ENCODE measurements at places on chromosomes 2 and 18. TPM values are rescaled to one million over a fixed set of nuclear protein-coding genes. Genes with fewer than 3 reads are reported as not detected.

GRCh38 chr2:11682590-11682915 lies 12.6 kb upstream of the NTSR2 start:
- H3K27ac ChIP-seq, result no peak overlapping the region
- no peak for DNase-seq
- H3K27me3 ChIP-seq, result no peaks in the 10 kb centered on the region
- no peaks in the 10 kb centered on the region for H3K36me3 ChIP-seq
- no peak overlapping the region for H3K4me3 ChIP-seq
- peaks cover 15% of the 10 kb centered on the region for H3K4me1 ChIP-seq

DNA sequence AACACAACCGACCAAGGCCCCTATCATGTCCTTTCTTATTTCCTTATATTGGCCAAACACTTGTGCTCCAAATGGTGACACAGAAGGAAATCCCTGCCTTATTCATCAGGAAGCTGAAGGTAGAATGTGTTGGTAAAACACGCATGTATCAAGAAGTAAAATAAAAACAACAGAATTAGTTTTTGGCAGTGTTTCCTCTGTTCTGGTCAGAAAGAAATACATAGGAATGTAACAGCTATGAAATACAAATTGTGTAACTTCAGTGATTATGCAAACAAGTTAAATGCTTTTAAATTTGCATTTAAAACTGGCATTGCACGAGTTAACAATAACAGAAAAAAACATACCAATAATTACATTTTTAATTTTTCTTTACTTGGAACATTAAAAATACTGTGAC lies 19.3 kb downstream of the ST6GAL2 start:
- no peak overlapping the region for H3K4me3 ChIP-seq
- H3K27ac ChIP-seq, result no peak overlapping the region
- H3K27me3 ChIP-seq, result no peaks in the 10 kb centered on the region
- DNase-seq, result no peak
- H3K4me1 ChIP-seq, result no peaks in the 10 kb centered on the region

MTIF2 gene
- 29.9 TPM for total RNA-seq

- no peak overlapping the region for H3K27ac ChIP-seq
- H3K36me3 ChIP-seq, result peaks cover 46% of the 10 kb centered on the region
- no peak for DNase-seq
- H3K4me1 ChIP-seq, result peaks cover 8% of the 10 kb centered on the region
- H3K4me3 ChIP-seq, result no peak overlapping the region
- H3K27me3 ChIP-seq, result no peaks in the 10 kb centered on the region
These were observed 2.9 kb downstream of the TEX261 start for GRCh38 chr2:70991742-70992141.

GRCh38 chr18:24138789-24139616 lies at the start of gene CABYR:
Gene CABYR (plus strand): TSS chr18:24139062. CDS start chr18:24143115, 4,053 bp downstream.
- no peaks in the 10 kb centered on the region for H3K27me3 ChIP-seq
- H3K36me3 ChIP-seq, result no peaks in the 10 kb centered on the region
- peak; percentile 89 for DNase-seq
- H3K27ac ChIP-seq, result peak within 1 kb of the TSS; percentile 88
- no peak within 1 kb of the TSS for H3K4me3 ChIP-seq

- no peaks in the 10 kb centered on the region for H3K4me1 ChIP-seq
- H3K4me3 ChIP-seq, result no peak overlapping the region
- no peak for DNase-seq
These were observed 390.1 kb upstream of the ST6GAL2 start for GRCh38 chr2:107276034-107276433.

DNA sequence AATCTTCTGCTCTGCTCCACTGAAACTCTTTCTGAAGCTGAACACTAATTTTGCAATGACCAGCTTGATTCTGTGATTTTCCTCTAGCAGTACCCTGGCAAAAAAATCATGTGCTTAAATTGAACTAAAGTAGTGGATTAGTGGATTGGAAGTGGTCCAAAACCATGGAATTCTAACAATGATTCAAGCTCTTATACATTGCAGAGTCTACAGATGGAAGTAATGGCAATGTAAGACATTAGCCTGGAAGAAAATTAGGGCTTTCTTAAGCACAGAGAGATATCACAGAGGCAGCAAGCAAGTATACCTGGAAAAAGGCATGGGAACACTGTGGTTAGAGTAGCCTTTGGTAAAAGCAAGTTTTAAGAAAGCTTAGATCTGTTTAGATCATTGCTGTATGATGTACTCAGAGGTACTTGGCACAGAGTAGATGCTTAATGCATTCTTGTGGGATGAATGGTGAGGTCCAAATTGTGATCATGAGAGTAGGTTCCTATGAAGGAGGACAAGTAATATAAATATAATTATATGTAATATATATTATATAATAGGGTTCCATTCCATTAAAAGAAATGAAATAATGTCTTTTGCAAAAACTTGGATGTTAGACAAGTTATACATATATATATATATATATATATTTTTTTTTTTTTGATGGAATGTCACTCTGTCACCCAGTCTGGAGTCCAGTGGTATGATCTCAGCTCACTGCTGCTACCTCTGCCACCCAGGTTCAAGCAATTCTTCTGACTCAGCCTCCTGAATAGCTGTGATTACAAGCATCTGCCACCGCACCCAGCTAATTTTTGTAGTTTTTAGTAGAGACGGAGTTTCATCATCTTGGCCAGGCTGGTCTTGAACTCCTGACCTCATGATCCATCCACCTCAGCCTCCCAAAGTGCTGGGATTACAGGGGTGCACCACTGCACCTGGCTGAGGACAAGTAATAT lies 172.2 kb upstream of the SCN7A start:
- H3K27ac ChIP-seq, result no peak overlapping the region
- H3K4me1 ChIP-seq, result no peaks in the 10 kb centered on the region
- H3K27me3 ChIP-seq, result no peaks in the 10 kb centered on the region
- no peak overlapping the region for H3K4me3 ChIP-seq

DNA sequence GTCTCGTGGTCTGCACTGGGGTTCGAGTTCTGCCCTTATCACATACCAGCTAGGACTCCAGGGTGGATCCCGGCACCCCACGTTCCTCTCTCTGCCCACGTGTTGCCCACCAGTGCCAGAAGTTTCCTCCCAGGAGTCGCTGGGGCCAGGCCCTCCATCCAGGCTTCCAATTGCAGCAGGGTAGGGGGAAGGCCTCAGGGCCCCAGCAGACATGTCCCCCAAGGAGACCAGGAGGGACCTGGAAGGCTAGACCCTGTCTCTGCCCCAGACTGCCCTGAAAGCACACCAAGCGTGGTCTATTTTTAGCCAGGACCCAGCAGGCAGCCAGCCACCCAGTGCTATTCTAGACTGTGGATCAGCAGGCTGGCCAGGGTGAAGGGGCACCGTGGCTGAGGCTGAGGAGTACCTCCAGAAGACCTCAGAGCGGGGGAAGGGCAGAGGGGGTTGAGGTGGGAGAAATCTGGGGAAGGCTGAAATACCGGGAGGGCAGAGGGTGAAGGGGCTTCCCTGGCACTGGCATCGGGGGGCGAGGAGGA lies 18.8 kb upstream of the TNS1 start:
- no peaks in the 10 kb centered on the region for H3K4me1 ChIP-seq
- no peak overlapping the region for H3K27ac ChIP-seq
- DNase-seq, result no peak
- H3K4me3 ChIP-seq, result no peak overlapping the region
- no peaks in the 10 kb centered on the region for H3K27me3 ChIP-seq

DNA sequence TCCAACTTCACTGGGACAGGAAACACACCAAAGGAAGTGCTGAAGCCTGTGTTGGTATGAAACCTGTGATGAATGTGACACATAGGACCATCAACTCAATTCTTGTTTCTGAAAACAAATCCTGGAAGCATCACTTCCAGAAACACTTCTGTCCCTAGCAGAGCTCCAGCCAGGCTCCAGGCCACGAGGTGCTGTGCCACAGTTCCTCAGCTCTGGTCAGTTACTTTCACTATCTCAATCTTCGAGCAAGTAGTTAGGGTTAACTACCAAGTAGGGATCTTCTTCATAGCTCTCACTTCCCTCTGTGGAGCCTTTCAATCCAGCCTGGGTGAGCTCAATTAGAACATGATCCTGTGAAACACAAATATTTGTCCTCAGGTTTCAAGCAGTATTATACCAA lies 3.6 kb upstream of the LCT start:
- H3K36me3 ChIP-seq, result no peaks in the 10 kb centered on the region
- no peaks in the 10 kb centered on the region for H3K27me3 ChIP-seq
- H3K4me1 ChIP-seq, result no peaks in the 10 kb centered on the region

SLC9A2 gene
- not detected for total RNA-seq

GRCh38 chr18:32802591-32803451 lies 30.0 kb upstream of the KLHL14 start:
- H3K4me3 ChIP-seq, result no peak overlapping the region
- no peak overlapping the region for H3K27ac ChIP-seq
- no peaks in the 10 kb centered on the region for H3K36me3 ChIP-seq
- no peaks in the 10 kb centered on the region for H3K4me1 ChIP-seq
- no peak for DNase-seq
- H3K27me3 ChIP-seq, result no peaks in the 10 kb centered on the region

EML4 gene
- 60.3 TPM for total RNA-seq

GRCh38 chr18:62450546-62451410 lies 72.0 kb upstream of the ZCCHC2 start:
- DNase-seq, result peak; percentile 96
- peaks cover 16% of the 10 kb centered on the region for H3K4me1 ChIP-seq
- no peaks in the 10 kb centered on the region for H3K36me3 ChIP-seq
- H3K27ac ChIP-seq, result peak overlapping the region; percentile 53
- no peak overlapping the region for H3K4me3 ChIP-seq
- no peaks in the 10 kb centered on the region for H3K27me3 ChIP-seq

DNA sequence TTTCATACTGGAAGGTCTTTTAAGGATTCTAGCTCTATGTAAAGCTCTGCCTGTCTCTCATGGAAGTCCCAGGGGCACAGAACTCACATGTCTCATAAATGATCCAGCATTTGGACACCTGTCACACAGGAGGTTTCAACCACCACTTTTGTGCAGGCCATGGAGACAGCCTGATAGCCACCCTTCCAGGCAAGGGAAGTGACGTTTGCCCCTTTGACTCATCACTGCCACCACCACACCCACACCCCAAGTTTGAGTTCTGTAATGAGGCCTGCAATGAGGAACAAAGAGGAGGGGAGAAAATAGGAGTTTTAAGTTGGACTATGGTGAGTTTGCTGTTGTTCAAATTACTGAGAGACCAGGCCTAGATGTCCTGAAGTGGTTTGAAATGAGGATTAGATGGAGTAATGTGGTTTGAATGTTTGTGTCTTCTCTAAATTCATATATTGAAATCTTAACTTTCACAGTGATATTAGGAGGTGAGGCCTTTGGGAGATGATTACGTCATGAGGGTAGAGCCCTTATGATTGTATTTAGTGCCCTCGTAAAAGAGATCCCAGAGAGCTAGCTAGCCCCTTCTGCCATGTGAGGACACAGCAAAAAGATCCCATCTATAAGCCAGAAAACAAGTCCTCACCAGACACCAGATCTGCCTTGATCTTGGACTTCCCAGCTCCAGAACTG lies 175.3 kb upstream of the EPHA4 start:
- DNase-seq, result no peak
- H3K4me3 ChIP-seq, result no peak overlapping the region
- no peaks in the 10 kb centered on the region for H3K36me3 ChIP-seq

DNA sequence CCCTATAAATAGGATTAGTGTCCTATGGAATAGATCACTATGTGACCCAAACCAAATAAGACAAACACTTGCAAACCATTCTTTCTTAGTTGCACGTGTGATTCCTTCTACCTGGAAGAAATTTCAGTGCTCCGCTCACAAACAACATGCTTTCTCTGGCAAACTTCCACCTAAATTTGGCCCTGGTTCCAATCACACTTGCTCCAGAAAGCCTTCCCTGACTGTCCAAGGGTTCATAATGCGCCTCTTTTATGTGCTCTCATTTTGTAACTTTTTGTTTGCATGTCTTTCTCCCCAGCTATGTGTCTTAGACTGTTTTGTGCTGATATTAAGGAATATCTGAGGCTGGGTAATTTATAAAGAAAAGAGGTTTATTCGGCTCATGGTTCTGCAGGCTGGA lies 69.8 kb downstream of the GRB14 start:
- DNase-seq, result no peak
- peaks cover 20% of the 10 kb centered on the region for H3K4me1 ChIP-seq
- no peak overlapping the region for H3K27ac ChIP-seq
- H3K36me3 ChIP-seq, result no peaks in the 10 kb centered on the region
- no peaks in the 10 kb centered on the region for H3K27me3 ChIP-seq

Data from adrenal gland (tissue), 19 donors.